ENCODE measurements at places on chromosomes 13 and 19.

DNA sequence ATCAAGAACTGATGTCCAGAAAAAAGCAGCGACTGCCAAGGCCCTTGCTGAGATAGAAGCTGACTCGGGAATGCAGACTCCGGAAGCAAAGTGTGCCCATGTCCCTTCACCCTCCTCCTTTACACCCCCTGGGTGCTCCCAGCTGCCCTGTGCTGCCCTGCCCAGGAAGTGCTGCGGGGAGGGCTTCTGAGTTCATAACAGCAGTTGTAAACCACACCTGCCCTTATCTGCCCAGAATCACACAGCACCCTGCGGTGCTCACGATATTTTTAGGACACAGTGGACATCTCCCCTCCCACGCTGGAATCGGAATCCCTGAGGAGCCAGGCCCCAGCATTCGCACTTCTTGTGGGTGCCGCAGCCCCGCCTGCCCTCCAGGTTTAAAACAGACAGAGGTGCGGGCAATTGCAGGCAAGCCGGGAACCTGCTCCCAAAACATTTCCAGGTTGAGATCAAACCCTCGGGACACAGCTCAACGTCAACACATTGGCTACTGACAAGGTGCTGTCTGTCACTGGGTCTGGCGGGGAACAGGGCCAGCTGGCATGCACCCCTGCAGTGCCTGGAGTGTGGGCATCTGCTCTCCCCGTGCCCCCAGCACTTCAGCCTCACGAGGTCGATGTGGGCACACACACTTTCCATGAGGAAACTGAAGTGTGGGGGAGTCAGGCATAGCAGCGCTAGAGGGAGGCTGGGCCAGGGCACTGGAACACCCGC lies 36.8 kb downstream of the RAB20 start:
- DNase-seq: peak; percentile 79

- no peak for DNase-seq
These were observed 6.1 kb downstream of the DENND1C start for GRCh38 chr19:6475321-6476108.

DNA sequence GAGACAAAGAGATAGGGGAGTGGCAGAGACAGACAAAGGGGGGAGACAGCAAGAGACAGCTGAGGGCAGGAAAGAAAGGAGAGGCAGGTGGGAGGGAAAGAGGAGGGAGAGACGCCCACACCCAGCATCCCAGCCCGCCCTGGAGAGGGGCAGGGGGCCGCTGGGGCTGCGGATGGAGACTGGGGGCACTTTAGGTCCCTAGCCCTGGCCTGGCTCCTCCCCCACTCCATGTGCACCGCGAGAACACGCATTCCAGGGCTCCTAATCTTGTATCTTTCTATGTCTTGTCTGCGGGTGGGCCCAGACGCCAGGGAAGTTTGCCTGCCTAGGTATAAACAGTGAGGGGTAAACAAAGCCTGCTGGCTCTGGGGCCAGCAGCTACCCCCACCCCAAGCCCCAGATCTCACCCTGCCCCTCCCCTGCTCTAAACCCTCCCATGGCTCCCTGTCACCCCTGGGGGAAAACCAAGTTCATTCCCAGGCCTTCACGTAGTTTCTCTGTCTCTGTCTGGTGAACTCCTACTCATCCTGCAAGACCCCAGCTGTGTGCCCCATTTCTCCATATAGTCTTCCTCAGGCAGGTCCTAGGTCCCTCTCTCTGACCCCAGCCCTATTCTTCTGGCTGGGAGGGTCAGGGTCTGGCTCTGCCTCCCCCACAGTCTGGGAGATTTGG lies 5.7 kb downstream of the TLE5 start:
- no peak for DNase-seq

- no peak for DNase-seq
These were observed 12.3 kb downstream of the FGF9 start for GRCh38 chr13:21683034-21683733.

DNA sequence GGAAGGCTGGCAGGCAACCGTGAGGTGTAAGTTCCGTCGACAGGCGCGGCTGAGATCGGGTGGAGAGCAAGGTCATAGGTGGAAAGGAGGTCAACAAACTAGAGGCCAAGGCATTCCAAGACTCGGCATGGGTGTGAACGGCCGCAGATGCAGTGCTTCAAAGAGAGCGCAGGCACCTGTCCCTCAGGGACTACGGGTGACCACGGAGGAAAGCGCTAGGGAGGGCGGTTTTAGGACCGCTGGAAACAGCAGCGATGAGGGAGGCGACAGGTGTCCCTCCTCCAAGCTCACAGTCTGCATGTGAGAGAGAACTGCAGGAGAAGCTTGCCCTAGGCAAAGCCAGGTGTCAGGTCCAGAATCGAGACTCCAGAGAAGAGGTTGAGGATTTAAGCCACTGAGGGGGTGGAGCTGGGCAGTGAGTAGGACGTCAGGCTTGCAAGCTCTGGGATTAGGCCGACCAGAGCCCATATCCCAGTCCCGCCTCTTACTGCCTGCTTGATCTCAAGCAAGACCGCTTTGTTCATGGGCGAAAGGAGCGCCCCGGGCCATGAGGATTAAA lies 1.6 kb upstream of the MLNR start:
- no peak for DNase-seq

GRCh38 chr19:35501684-35502083 lies 11.4 kb upstream of the KRTDAP start:
- DNase-seq: no peak

GRCh38 chr19:48739404-48740163 lies 826 bp downstream of the RASIP1 start:
- no peak for DNase-seq

DNA sequence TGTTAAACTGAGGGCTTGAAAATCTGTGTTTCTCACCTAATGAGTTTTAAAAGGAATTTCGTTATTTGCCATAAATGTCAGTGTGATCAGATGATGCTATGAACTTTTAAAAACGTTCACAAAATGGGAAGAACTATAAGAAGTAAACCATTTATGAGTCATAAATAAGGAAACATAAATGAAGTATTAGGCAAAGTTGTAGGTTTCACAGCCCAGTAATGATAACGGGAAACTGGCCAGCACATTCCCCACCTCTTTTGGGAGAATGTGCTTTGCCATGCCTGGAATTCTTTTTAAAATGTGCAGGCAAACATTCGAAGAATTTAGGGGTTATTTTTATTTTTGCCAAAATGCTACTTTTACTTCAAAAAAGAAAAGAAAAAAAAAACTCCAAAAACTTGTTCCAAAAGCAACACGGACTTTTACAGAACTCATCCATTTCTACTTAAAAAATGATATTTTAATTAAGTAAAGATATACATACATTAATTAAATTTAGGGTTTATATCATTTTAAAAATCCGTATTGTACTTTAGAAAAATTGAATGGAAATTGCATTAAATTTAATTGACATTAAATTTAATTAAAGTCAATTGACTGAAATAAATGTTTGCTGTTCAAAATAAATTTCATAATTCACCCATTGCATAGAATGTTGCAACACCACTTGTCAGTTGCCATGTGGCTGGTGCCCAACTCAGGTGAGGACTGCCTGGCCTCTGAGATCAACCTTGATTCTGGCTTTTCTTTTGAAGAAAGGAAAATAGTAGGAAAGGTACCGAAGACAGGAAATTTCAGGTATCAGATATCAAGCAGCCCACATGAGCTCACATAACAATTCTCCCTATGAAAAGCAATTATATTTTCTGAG lies 1198.5 kb downstream of the EFNB2 start:
- DNase-seq: no peak

DNA sequence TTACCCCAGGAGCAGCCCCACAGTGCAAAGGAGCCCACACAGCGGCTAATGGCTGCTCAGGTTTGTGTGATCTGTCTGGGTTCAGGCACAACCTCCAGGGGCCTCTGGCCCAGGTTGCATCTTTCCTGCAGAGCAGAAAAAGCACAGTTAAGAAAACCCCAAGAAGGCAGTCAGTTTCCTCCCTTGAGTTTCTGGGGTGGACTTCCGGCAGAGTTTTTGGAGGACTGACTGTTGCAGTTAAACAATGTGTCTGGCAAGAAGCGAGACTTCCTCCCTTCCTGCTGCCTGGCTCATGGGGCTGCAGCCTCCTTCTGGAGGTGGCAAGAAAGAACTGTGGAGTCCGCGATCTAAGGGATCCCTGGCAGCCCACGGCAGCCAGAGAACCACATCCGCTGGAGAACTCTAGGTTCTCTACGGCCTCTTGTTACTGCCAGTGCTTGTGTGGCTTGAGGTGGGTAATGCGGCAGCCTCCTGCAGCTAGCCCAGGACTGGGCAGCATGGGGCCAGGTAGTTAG lies 114.4 kb downstream of the ZDHHC20 start:
- no peak for DNase-seq

GRCh38 chr13:33369073-33369472 lies 83.5 kb upstream of the STARD13 start:
- peak; percentile 99 for DNase-seq

- DNase-seq: no peak
These were observed 1183.3 kb downstream of the SLITRK1 start for GRCh38 chr13:82698941-82699340.

DNA sequence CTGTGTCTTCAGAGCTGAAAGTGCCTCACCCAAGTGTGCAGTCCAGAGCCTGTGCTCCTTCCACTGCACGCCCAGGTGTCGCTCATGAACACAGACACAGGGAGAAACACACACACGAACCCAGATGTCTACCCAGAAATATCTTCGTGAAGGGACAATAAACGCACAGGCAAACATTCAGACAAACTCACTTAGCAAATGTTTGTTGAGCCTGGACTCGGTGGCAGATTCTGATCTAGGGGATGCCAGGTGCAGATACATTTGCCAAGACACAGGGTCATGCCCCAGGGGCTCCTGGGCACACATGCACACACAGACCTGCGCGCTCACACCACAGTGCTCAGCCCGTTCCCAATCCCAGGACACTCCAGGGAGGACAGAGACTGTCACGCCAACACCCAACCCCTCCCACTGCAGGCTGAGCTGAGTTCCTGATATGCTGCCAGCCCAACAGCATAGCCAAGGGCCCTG lies 31.9 kb downstream of the SCGB2B2 start:
- DNase-seq: no peak

GRCh38 chr19:31269425-31270127 lies 79.7 kb downstream of the TSHZ3 start:
- no peak for DNase-seq

DNA sequence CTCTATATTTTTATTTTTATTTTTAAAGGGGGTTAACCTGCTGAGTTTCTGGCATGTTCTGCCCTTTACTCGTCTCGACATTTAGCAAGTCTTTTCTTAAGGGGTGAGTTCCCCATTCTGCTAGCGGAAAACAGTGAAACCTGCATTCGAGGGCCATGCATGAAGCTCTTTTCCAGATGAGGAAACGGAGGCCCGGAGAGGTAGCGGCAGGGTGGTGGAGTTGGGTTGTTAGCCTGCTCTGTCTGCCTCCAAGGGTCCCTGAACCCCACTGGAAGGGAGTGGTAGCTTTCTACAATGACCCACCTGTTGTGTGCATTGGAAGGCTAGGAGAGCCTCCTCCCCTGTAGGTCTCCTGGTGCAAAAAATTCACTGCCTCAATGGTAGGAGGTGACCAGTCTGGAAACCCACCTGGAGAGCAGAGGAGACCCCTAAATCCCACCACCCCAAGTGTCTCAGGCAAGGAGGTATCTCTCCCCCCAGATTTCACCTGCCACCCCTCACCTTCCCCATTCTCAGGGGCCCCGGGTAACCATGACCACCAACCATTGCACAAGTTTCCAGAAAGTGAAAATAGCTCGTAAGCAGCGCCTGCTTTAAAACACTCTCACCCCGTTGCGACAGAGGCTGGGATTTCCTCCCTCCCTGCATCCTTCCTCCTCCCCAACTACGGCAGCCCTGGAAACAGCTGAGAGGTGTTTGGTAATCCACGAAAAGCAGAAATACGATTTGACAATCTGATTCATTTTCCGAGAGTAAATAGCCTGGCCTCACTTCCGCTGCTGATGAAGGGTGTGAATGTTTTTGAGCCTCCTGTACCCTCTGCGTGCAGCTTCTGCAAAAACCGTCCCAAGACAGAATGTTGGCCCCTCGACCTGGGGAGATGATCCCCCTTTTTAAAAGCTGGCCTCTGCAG lies 3.5 kb downstream of the KLF2 start:
- no peak for DNase-seq

- DNase-seq: no peak
These were observed 5.9 kb upstream of the GDF15 start for GRCh38 chr19:18379803-18380747.

GRCh38 chr19:38692458-38693379 lies 45.3 kb downstream of the ACTN4 start:
- DNase-seq: no peak

GRCh38 chr19:40933025-40933424 lies 51.0 kb upstream of the CYP2A7 start:
- DNase-seq: no peak

GRCh38 chr13:38850868-38851626 lies 139.6 kb downstream of the STOML3 start:
- DNase-seq: no peak

DNA sequence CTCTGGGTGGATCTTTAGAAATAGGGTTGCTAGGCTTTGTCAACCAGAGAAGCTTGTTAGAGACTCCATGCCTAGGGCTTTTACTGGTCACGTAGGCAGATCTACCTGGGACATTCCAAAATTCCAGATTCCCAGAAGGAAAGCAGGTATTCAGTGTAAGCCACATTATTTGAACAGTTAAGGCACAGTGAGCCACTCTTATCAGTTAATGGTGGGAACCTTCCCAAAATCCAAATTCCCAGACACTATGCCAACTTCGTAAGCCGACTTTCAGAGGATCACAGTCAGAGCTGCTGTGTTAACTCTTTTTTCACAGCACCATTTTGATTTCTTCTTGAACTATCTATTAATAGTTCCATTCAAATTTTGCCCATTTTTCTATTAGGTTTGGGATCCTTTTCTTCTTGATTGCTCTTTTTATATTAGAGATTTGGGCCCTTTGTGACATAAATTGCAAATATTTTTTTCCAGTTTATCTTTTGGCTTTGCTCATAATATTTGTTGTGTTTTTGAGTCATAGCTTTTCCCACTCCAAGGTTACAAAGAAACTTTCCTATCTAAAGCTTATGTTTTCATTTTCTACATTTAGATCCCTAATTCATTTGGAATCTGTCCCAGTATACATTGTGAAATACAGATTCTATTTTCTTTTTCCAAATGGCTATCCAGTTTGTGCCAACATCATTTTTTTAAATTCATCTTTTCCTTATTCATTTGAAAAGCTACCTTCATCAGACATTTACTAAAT lies 77.3 kb downstream of the DHRS12 start:
- DNase-seq: no peak

DNA sequence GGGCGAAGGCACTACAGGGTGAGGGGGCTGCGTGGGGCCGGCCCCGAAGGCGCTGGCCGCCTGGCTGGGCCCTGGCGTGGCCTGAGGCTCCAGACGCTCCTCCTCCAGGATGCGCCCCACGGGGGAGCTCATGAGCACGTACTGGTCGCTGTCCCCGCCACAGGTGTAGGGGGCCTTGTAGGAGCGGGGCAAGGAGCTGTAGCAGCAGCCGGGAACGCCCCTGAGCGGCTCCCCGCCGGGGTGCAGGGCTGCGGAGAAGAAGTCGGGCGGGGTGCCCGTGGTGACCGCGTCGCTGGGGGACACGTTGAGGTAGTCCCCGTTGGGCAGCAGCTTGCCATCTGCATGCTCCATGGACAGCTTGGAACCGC lies 3.0 kb downstream of the IRS2 start:
- no peak for DNase-seq

All from DMS79 (cell line).